ENCODE measurements at places on chromosomes 12 and 14.

GRCh38 chr14:34035934-34036250 lies 85.0 kb upstream of the EGLN3 start:
- DNase-seq: no peak

DNA sequence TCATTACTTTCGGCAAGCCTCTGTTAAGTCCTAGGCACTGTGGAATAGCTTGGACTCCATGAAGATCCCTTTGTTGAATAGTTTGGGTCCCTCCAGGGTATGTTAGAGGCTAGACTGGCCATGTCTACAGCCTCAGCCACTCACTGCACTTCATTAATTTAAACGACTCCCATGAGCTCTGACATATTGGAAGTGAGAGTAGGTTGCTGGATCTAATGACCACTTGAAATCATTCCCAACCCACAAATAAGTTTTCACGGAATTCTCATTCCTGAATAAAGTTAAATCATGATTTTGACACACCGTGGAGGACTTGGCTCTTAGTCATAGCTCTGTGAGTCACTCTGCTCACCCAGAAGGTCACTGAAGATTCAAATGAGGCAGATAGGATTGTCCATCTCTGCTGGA lies 21.4 kb upstream of the APPL2 start:
- DNase-seq: no peak

GRCh38 chr12:130765186-130765659 lies 49.1 kb upstream of the RIMBP2 start:
- no peak for DNase-seq

DNA sequence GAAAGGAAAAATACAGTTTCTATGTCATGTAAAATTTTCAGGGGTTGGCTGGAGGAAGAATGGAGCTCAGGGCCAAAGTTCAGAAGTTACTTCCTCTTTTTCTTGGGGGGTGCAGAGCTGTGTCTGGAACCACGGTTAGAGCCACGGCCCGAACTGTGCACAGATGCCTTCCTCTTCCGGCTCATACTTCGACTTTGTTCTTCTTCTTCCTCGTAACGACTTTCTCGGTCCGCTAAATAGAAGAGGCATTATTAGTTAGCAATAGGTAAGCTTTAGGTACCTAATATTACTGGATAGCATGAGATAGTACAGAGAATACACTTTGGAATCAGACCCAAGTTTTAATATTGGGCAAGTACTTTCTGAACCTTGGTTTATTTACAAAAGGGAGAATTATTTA lies 31.2 kb downstream of the SUPT16H start:
- DNase-seq: no peak

GRCh38 chr14:105495101-105495989 lies 4.3 kb downstream of the TEDC1 start:
- DNase-seq: no peak

- DNase-seq: no peak
Observed at GRCh38 chr12:118986050-118986449, 4.7 kb downstream of the SRRM4 start.

- DNase-seq: no peak
Observed at GRCh38 chr14:92093320-92093719, 13.1 kb downstream of the ATXN3 start.

DNA sequence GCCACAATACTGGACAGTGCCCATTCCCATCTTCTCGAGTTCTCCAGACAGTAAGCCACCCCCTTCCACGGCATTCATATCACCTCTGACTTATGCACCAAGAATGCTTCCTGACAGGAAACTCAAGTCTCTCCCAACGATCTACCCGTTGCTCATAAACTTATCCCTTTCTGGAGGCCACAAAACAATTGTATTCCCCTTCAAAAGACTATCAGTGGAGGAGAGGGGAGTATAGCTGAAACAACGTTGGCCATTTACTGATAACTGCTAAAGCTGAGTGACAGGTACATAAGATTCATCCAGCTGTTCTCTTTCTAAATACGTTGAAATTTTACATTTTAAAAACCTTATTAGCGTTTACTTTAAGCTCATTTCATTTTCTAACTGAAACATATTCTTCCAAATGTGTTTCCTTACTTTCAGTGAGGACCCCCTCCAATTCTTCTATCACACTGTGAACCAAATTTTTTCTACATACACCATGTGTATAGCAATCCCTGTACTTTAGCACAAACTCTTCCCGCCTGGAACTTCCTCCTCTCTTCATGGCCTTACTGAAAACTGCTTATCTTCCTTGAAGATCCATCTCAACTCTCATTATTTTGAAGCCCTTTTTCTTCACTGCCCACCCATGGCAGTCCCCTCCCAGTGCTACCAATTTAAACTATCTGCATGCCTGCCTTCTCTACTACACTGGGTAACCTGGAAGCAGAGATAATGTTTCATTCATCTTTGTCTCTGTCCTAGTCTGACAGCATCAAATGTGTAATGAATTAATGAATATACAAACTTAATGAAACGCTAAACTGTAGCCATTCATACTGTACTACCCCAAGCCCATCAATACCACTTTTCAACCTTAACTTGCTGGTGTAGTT lies 28.8 kb downstream of the ATXN2 start:
- peak; percentile 85 for DNase-seq

DNA sequence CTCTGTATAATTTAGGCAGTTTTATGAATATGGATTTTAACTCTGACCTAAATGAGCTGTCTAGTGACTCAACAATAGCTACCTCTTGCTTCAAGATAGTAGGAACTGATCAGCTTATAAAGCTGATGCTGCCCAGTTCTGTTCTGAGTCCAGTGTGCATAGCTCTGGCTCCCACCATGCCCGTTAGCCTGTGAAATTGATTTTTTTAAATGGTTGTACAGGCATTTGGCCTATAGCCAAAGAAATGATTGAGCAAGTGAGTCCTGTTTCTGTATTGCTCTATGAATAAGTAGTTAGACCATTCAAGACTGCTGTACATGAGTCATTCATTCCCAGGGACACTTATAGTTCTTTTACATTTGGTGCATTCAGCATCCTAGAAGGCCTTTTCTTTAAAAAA lies 36.4 kb downstream of the SAMD4A start:
- no peak for DNase-seq

GRCh38 chr12:106625976-106626375 lies 43.2 kb downstream of the RFX4 start:
- no peak for DNase-seq

- no peak for DNase-seq
Observed at GRCh38 chr14:99818503-99819036, 25.4 kb downstream of the EML1 start.

DNA sequence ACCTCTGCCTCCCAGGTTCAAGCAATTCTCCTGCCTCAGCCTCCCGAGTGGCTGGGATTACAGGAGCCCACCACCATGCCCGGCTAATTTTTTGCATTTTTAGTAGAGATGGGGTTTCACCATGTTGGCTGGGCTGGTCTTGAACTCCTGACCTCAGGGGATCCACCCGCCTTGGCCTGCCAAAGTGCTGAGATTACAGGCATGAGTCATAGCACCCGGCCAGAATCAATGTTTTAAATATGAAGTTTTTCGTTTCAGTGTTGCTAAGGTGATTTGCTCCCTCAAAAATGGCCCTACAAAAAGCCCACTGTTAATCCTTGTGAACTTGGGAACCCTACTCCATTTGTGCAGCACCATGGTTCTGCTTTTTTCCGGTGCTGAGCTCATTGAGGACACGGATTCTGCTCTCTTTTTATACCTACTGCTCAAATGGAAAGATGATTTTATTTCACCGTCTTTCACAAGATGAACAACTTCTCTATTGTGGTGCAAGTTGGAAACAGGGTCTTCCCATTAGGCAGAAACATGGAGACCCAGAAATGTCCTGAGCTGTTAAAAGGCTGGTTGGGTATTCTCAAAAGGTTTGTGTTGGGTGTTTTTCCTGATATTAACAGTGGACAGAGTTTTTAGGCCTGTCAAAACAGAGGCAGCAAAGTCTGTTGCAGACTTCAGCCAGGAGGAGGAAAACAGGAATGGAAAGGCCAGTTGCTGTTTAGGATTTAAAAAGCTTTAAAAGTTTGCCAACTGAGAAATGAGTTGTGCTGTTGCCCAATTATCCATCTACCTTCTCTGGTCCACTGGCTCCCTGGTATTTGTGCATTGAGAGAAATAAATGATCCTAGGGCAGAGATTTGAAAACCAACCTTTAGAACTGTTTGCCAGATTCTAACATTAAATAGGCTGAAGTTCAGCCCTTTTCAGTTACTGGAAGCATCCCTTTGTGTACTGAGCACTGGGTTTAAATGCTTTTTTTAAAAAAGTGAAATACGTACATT lies 85.8 kb downstream of the ATP23 start:
- DNase-seq: no peak

GRCh38 chr12:52534482-52534881 lies 14.3 kb upstream of the KRT5 start:
- DNase-seq: no peak

- no peak for DNase-seq
Observed at GRCh38 chr12:55972456-55972855, 1.4 kb upstream of the RAB5B start.

DNA sequence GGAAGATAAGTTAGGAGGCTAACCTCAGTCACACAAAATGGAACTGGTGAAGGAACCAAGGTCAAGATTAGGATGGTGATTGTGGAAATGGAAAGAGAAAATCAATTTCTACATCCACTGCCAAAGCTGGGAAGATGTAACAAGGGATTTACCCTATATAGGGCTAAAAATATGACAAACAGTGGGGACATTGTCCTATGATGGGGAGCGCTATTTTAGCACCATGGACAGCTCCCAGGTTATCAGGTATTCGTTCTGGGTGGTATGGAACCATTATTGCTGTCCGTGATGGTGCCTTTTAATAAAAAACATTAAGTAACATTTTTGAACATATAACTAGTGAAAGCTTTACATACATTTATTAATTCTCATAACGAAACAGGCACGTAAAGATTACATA lies 124.0 kb downstream of the NDUFA12 start:
- no peak for DNase-seq
